ENCODE measurements at places on chromosomes 12 and 14.

DNA sequence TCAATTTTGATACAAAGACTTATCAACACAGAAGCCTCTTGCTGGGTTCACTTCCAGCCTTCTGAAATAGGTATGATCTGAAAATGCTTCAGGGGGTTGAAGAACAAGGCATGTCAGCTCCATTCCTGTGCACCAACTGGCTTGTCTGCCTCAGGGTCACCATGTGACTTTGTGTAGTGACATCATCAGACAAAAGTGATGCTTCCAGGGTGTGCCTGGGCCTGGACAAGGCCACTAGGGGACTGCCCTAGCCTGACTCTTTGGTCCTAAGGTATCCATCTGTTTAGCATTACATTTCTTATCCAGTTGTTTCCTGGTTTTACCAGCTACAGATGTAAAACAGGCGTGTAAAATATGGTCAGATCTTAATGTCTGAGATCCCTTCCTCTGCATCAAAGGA, 155.6 kb downstream of the CAND1 start:
- no peak for DNase-seq

GRCh38 chr12:111386885-111387284, 18.0 kb upstream of the PHETA1 start:
- no peak for DNase-seq

GRCh38 chr12:112852810-112853209, 54.0 kb upstream of the OAS1 start:
- no peak for DNase-seq

GRCh38 chr12:12797794-12798152, 12.3 kb downstream of the APOLD1 start:
- no peak for DNase-seq

GRCh38 chr14:60089221-60089620, 2.5 kb upstream of the PCNX4 start:
- DNase-seq, result no peak

- DNase-seq, result no peak
Observed at GRCh38 chr12:116215023-116215422, 62.5 kb downstream of the MED13L start.

GRCh38 chr14:96233661-96234060, 22.3 kb upstream of the BDKRB1 start:
- no peak for DNase-seq

DNA sequence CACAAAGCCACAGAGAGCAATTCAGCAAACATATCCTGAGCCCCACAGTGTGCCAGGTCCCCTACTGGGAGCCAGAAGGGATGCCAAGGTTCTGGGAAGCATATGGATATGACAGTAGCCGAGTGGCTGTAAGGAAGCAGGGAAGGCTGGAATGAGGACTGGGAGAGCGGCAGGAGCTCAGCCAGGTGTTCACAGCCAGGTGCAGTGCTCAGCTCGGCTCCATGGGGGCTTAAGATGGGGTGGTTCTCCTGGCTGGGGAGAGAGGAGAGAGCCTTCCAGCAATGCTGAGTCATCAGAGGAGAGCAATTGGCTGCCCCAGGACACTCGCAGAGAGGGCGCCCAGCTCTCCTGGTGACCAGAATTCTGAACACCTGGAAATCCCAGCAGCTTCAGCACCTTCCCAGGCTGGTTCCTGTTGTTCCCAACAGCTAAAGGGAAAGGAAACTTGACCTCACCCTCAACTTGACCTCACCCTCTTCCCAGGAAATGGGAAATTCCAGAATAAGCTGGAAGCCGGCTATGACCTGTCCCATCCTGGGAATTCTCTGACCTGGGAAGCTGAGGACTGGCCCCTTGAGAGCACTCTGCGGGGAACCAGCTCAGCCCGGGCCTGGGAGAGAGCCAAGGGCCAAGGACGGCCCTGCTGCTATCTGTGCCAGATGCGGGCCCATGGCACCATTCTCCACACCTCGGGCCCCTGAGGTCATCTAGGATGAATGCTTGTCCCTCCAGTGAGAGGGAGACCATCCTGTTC, 34.6 kb downstream of the SLC6A12 start:
- DNase-seq, result no peak
